ENCODE measurements at places on chromosomes 7 and 10.

GRCh38 chr10:3118641-3119091 lies 51.3 kb downstream of the PFKP start:
- no peak for DNase-seq
- H3K27ac ChIP-seq = no peak overlapping the region
- H3K27me3 ChIP-seq = no peaks in the 10 kb centered on the region
- H3K4me3 ChIP-seq = no peak overlapping the region
- H3K36me3 ChIP-seq = peaks cover 33% of the 10 kb centered on the region

DNA sequence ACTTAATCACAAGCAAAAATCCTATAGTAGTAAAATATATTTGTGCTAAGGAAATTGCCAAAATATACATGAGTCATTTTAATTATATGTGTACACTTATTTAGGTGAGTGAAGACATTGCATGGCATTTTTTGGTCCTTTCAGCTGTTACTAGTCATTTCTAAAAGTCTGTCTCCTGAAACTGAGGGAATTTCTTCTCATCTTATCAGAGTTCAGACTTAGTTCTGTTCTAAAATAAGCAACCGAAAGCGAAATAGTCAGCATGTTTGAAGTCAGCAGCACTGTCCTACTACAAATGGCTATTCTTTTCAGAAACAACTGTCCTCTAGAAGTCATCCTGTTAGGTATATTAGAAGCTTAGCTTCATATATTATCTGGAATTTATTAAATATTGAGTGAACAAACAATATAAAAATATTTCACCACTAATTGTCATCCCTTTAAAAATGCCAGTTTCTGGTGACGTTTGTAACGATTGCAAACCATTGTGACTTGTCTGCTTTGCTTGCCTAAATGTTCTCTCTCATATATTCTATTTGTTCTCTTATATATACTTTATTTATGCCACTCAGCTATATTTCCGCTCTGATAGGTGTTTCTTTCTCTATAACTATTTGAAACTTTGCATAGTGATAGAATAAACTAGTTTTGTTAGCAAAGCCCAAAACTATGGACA lies 227.4 kb upstream of the KAT6B start:
- no peak overlapping the region for H3K4me3 ChIP-seq
- DNase-seq = no peak
- no peaks in the 10 kb centered on the region for H3K27me3 ChIP-seq
- H3K4me1 ChIP-seq = peaks cover 20% of the 10 kb centered on the region
- peak overlapping the region; percentile 53 for H3K27ac ChIP-seq
- peaks cover 8% of the 10 kb centered on the region for H3K36me3 ChIP-seq

- H3K4me3 ChIP-seq = no peak overlapping the region
- no peak overlapping the region for H3K27ac ChIP-seq
- DNase-seq = no peak
Measured at GRCh38 chr10:63175534-63175933, 42.4 kb downstream of the NRBF2 start.

DNA sequence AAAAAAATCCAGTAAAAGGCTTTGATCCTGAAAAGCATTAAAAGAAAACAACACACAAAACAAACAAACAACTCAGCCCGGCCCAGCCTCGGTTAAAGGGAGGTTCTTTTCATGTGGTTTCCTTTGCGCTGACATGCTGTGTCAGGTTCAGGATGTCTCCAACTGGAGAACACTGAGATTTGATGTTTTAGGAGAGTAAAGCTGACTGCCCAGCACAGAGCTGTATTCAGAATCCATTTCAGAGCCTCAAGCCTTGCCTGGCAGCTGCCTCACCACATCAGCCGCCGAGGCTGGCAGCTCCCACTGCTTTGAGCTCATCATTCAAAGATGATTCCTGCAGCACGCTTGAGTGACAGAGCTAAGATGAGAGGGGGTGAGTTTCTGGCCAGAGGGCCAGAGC lies 205.8 kb upstream of the LYZL1 start:
- DNase-seq = no peak
- no peak overlapping the region for H3K4me3 ChIP-seq
- H3K36me3 ChIP-seq = no peaks in the 10 kb centered on the region
